ENCODE measurements at places on chromosomes 6 and 20.

- DNase-seq: no peak
Measured at GRCh38 chr6:166408936-166409755, 26.4 kb upstream of the MPC1 start.

DNA sequence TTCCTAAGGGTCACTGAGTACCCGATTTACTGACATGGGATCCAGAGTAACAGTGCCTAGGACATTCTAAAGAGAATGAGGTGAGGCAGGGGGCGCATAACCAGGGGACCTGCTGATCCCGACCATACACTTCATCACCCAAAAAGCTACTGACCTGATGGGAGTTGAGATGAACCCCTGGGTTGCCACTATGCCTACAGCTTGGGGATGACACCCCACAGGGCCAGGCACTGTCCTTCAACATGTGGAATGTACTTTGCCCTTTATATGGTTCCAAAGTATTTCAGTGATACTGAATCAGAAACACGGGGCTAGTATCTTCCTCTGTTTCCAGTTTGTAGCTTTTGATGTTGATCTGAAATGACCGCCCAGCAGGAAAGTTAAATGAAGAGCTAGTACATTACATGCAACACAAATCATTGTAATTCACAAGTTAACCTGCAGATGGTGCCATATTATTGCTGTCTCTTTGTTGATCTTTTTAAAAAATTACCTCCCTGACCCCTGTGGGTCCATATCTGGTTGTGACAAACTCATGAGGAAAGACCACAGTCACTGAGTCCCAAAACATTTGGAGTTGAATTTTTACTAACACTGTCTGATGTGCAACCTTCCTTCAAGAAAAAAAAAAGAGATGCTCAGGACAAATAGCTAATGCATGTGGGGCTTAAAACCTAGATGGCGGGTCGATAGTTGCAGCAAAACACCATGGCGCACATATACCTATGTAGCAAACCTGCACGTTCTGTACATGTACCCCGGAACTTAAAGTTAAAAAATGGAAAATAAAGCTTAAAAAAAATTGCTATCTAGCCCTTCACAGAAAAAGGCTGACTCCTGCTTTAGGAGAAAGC is 42.7 kb upstream of the GCNT2 start:
- no peak for DNase-seq

GRCh38 chr6:151239603-151240035 is at the start of gene AKAP12:
AKAP12 (plus strand) TSS chr6:151239967; CDS start chr6:151240563, 596 bp downstream.
- DNase-seq: no peak

GRCh38 chr20:56606174-56606945 is 22.7 kb upstream of the TFAP2C start:
- DNase-seq: no peak

GRCh38 chr6:130457605-130458004 is 91.8 kb downstream of the TMEM200A start:
- no peak for DNase-seq

DNA sequence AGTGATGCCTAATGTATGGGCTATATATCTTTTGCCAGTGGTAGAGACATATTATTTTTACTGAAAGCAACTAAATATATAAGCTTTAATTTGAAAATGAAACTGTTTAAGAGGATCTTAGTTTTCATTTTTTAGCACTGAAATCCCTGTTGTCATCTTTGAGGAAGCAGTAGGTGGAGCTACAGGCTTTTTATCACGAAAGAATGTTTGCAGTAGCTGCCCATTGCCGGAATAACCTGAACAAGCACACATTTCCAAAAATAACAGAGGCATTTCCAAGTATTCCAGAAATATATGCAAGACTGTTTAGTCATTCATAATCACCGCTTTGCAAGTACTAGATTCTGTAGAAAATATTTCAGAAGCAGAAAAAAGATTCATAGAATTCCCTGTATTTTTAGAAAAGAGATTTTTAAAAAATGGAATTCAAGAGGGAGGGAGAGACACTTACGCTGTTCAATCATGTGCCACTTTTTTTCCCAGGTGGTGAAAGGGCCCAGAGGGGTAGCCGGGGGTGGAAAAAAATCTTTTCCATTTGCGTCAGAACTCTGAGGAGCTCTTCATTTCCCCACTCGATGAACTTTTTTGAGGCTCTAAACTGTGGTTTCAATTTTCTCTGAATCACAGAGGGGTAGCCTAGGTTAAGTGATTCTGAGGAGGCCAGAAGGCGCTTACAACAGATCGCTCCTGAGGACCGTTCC is 142.5 kb upstream of the FERMT1 start:
- no peak for DNase-seq

GRCh38 chr20:31523361-31524283 is 9.4 kb downstream of the HM13 start:
- peak; percentile 90 for DNase-seq

- no peak for DNase-seq
Measured at GRCh38 chr6:167858086-167858591, 31.4 kb downstream of the AFDN start.

GRCh38 chr6:128597956-128598355 is 77.6 kb upstream of the PTPRK start:
- DNase-seq: no peak

- no peak for DNase-seq
Measured at GRCh38 chr6:82772851-82773717, 292.6 kb downstream of the UBE3D start.

DNA sequence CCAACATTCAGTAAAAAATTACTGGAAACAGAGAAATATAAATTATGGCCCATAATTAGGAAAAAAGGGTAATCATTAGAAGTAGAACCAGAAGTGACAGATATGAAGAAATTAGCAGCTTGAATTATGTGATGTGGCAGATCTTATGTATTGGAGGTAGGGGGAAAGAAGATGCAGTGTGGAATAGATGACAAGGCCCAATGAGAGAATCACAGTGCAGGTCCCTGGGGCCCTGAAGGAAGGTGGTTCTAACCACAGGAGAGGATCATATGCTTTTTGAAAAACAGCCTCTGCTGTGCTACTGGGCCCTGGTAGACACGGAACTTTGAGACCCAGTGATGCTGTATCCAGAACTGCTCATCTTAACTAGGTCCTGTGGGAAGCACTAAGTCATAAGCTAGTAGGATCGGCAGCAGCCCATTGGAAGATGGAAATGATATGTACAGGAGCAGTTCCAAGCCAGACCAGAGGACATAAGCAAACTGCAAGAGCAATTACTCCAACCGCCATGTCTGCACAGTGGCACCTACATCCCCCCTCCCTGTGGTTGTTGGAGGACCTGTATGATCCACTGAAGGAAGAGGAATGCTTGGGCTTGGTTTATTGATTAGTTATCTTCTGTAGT is 14.2 kb downstream of the HEBP2 start:
- DNase-seq: no peak

DNA sequence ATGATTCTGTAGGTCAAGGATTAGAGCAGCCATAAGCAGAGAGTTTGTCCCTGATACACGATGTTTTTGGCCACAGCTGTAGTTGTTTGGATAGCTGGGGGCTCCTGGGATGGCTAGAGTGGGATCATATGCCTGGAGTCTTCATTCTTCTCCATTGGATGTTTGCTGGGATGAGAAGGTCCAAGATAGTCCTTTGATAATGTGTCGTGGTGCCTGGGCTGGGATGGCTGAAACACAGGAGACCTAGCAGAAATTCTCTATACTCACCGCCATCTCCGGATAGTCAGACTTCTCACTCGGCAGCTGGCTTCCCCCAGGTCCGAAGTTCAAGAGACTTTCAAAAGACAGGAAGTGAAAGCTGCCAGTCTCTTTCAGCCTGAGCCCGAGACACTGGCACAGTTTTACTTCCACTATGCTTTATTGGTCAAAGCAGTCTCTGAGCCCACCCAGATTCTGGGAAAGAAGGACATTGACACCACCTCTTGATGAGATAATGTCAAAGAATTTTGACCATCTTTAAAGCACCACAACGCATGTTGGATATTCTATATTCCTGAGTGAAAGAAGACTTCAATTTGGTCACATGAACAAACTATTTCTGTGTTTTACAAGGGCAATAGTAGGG is 16.0 kb downstream of the MARCKS start:
- DNase-seq: peak; percentile 20

- no peak for DNase-seq
Measured at GRCh38 chr6:88728756-88729155, 234.7 kb downstream of the RNGTT start.

DNA sequence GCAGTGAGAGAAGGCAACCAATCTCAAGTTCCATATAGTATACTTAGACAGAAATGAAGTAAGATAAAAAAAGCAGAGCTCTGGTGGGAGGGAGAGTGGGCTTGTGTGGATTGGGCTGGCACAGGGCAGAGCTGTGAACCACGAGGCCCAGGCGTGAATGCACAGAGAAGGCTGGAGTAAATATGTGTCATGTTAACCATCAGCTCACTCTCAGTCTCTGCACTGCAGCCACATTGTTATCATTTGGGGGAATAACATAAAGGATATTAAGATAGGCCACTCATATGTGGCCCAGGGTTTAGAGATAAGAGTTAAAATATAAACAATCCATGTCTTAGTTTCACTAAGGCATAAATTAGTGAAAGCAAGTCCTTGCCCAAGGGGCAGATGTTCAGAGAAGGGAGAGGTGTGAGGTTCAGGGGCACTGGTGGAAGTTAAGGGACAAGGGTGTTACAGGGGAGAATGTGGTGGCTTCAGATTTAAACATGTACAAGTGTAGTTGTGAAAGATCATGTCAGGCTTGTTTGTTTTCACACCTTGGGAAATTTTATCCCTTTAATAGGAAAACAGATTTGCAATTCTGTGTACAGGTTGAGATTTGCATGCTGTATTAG is 14.4 kb downstream of the GMPR start:
- no peak for DNase-seq

DNA sequence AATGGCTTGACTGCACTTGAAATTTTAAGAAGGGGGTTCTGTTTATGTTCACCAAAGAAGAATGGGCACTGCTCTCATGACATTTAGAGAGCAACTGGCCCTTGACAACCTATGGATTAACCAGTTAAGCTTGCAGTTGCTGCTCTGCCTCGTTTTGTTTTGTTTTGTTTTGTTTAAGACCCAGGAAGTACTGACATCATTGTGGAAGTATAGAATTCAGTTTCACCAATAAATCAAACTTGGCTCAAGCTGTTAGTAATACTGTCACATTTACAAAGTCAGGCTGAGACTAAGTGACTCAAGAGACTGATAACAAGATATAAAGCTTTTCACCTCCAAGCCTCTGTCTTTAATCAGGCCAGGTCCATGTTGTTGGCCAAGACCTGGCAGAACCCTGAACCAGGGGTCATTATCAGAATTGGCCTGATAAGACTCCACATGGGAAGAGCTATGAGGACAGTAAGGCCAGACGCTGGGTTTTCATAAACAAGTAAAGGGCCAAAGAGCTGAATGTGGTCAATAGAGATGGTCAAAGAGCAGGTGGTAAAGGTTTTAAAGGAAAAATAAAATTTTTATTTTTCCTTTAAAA is 99.4 kb upstream of the VGLL2 start:
- no peak for DNase-seq

GRCh38 chr6:44976677-44977641 is 351.2 kb upstream of the RUNX2 start:
- no peak for DNase-seq
